ENCODE measurements at places on chromosomes 6 and 20. TPM values are rescaled to one million over a fixed set of nuclear protein-coding genes. Genes with fewer than 3 reads are reported as not detected.
A peak's percentile ranks its signal among the peaks of the same experiment; 100 is the strongest.

THEMIS gene
- 1.1 TPM for total RNA-seq

HLA-DMA gene
- total RNA-seq: 180 TPM

TREM2 gene
- 34.3 TPM for total RNA-seq

DDX27 gene
- total RNA-seq: 34.5 TPM

MUC22 gene
- total RNA-seq: not detected

ALDH8A1 gene
- total RNA-seq: 1.4 TPM

- DNase-seq: peak; percentile 39
These were observed 88.2 kb downstream of the CDH26 start for GRCh38 chr20:60046436-60046835.

DNA sequence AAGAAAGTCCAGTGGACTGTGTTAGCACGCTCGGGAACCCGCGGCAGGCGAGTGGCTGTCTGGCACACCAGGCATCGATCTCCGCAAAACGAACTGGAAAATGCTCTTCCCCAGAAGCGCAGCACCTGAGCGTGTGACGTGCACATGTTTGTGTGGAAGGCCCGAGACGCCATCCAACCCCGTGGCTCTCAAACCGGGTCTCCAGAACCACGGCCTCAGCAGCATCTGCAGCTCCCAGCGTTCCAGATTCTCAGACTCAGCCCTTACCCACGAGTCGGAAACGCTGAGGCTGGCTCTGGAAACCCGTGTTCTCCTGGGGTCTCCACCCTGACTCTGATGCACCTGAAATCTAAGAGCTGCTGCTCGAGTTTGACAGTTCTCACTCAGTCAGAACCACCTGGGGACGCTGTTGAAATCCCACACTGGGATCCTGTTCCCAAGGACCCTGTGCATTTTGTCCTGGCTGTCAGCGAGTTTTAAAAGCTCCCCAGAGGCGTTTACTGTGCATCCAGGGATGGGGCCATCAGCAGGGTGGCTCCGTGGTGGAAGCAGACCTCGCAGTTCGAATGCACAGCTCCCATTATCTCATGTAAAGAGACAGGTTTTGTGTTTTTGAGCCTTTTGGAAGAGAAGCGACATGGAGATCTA is 69.0 kb downstream of the DLL1 start:
- peak; percentile 7 for DNase-seq

DNA sequence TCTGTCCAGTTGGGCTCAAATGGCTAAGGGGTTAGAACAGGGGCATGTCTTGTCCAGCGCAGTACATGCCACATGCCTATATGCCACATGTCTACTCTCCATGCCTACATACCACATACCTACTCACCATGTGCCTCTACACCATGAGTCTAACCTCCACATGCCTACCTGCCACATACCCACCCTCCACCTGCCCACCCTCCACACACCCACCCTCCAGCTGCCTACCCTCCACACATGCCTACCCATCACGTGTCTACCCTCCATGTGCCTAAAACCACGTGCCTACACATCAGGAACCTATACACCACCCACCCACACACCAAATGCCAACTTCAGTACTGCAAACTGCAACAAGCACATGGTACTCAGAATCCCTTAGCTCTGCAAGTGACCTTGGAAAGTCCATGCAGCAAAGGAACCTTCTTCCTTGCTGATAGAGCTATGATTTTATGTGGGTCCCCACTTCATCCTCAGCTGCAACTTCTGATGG is 113.0 kb upstream of the CST7 start:
- DNase-seq: no peak

DNA sequence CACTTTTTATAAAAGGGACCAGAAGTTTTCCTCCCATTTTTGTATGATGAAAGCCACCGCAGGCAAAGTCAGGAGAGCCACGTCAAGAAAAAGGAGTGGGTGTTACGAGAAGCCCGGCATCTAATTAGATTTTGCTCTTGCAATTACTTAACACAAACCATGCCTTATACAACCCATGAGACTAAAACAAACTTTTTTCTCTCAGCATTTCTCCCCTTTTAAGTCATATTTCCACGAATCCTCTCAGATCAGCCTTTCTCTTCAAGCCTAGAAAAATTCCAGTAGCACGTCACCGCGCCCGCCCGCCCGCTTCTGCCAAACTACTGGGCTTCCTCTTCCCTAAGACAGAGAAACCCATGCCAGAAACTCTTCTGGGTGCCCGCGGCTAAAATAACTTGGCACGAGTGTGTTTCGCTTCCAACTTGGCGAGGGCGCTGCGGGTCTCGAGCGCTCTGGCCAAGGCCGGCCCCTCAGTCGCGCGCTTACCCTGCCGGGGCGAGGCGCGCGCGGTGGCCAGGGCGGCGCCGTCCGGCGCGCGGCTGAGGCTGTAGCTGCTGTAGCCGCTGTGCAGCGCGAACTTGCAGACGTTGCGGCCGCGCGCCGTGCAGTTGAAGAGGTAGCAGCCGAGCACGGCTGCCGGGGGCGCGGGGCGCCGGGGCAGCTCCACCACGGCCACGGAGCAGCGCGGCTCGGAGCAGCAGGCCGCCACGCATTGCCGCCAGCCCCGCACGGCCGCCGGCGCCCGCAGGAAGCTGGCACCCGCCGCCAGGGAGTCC is 1.0 kb downstream of the LRP11 start:
- peak; percentile 84 for DNase-seq

- no peak for DNase-seq
These were observed 24.9 kb downstream of the BLTP3A start for GRCh38 chr6:34816635-34817301.

- DNase-seq: no peak
These were observed 44.6 kb upstream of the SLC23A2 start for GRCh38 chr20:5045906-5046305.

DNA sequence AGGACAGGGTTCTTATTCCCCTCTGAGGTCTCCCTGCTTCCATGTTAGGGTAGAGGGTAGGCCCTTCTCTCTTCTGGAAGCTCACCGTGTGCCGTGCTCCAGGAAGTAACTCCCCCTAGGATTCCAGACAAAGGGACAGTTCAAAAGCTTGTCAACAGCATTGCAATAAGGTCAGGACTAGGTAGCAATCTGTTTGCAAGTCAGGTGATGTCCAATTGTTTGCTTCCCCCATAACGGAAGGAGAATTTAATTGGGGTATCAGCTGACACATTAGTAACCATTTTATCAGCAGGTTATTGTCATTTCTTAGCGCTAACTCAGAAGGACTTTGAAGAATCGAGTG is 41.9 kb downstream of the SYNJ2 start:
- DNase-seq: no peak

- DNase-seq: no peak
These were observed 627.5 kb upstream of the ZNF337 start for GRCh38 chr20:26324177-26324576.

DNA sequence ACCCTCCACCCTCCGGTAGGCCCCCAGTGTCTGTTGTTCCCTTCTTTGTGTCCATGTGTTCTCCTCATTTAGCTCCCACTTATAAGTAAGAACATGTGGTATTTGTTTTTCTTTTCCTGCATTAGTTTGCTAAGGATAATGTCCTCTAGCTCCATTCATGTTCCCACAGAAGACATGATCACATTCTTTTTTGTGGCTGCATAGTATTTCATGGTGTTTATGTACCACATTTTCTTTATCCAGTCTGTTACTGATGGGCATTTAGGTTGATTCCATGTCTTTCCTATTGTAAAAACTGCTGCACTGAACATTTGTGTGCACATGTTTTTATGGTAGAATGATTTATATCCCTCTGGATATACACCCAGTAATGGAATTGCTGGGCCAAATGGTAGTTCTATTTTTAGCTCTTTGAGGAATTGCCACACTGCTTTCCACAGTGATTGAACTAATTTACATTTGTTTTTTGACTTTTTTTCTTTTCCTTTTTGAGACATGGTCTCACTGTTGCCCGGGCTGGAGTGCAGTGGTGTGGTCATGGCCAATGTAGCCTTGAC is 4.5 kb downstream of the KPNA5 start:
- no peak for DNase-seq
